CD8-positive, alpha-beta memory T cell (primary cell): ENCODE measurements at places on chromosomes 13 and 19. TPM values are rescaled to one million over a fixed set of nuclear protein-coding genes. Genes with fewer than 3 reads are reported as not detected.

DNA sequence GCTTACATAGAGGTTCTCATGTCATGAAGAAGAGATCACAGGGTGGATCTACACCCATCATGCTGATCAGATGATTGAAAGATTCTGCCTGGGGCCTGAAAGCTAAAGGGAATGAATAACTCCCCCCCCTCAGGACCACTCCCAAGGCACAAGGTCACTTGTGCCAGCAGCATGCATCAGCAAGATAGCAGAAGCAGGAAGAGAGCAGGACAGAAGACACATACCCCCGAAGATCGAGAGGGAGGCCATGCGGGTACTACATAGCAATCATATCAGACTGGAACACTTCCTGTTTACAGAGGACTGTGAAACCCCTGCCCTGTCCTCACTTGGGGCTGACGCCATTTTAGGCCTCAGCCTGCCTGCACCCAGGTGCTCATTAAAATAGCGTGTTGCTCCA lies 143.2 kb upstream of the EDNRB start:
- DNase-seq = no peak

DNA sequence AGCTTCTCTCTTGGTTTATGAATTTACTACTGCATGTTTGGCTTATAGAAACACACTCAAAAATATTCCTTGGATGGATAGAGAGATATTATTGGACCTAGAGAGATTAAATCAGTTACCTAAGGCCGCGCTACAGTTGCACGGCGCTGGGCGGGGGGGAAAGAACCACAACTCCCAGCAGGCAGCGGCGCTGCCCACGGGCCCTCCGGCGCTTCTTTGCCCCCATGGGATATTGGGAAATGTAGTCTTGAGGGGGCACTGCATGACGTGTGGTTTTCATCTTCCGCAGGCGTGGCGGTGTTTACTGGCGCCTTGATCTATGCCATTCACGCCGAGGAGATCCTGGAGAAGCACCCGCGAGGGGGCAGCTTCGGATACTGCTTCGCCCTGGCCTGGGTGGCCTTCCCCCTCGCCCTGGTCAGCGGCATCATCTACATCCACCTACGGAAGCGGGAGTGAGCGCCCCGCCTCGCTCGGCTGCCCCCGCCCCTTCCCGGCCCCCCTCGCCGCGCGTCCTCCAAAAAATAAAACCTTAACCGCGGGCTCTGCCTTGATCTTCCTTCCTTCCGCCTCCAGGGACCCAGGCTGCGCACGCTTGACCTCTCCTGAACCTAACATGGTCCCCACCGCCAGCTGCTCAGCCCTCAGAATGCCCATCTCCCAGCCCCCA lies 4.8 kb downstream of the EMP3 start:
- peak; percentile 87 for DNase-seq

Gene LPAR2
- total RNA-seq = 23.6 TPM

Gene CD320
- total RNA-seq = 93.7 TPM

Gene RELB
- total RNA-seq = 57.4 TPM

Gene CCDC169
- not detected for total RNA-seq
